ENCODE measurements at places on chromosomes 13 and 19.
A peak's percentile ranks its signal among the peaks of the same experiment; 100 is the strongest.

GRCh38 chr19:34925278-34925855, 1.3 kb upstream of the ZNF30 start:
- no peak for DNase-seq

- no peak for DNase-seq
Measured at GRCh38 chr13:79011179-79011578, 352.2 kb upstream of the OBI1 start.

- peak; percentile 34 for DNase-seq
Measured at GRCh38 chr13:59677966-59678814, 485.5 kb downstream of the DIAPH3 start.

DNA sequence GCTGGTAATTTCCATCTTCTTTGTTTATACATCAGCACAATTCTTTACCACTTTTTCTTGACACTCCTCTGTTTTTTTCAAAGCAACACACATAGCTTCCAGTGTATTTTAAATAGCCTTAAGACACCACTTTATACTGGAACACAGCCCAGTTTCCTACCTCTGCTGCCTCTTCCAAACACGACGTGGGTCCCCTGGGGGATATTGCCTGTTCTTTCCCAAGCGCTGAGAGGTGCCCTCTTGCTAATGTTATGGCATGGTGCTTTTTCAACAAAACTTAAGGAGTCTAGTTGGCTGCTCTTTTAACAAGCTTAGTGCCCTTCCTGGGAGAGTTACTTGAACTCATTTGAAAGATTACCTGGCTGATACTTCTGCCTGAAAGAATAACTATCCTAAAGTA, 112.7 kb downstream of the OLFM4 start:
- no peak for DNase-seq

DNA sequence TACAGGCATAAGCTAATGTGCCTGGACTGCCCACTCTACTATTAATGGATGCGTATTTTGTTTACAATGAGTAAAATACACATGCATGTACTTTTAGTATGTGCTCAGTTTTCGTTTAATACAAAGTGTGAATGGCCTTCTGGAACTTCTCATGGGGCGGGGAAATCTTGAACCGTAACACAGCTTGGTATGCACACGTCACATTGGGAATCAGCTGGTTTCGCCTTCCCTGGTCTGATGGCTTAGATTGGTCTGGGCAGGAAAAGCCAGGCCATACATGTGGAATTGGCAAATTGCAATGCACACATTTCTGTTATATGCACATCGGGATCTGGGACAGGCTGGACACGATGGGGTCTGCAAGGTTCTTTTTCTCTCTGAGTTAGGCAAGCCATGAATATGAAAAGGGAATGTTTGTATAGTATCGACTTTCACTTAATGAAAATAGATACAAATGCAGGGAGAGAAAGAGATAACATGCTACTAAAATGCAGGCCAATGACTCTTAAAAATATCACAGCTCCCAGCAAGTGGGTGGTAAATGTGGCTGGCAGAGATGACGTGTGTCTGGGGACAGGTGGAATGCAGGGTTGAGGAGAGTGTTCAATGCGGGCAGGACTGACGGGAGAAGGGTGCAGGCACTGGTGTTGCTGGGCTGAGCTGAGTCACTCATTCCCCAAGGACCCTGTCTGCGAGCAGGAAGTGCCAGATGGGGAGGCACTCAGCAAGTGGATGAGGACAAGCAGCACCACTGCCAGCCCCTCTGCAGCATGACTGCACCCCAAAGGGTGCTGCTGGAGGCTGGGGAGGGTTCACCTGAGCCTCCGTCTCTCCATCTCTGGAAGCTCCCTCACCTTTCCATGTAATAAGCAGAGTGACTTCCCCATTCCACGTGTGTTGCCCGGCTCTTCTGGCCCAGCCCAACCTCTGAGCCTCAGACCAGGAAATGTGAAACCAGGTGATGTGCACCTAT, 204.0 kb upstream of the GPR12 start:
- DNase-seq: no peak

- DNase-seq: no peak
Measured at GRCh38 chr13:77891041-77891440, 27.6 kb downstream of the EDNRB start.

- no peak for DNase-seq
Measured at GRCh38 chr19:48346191-48346590, 17.5 kb downstream of the TMEM143 start.

DNA sequence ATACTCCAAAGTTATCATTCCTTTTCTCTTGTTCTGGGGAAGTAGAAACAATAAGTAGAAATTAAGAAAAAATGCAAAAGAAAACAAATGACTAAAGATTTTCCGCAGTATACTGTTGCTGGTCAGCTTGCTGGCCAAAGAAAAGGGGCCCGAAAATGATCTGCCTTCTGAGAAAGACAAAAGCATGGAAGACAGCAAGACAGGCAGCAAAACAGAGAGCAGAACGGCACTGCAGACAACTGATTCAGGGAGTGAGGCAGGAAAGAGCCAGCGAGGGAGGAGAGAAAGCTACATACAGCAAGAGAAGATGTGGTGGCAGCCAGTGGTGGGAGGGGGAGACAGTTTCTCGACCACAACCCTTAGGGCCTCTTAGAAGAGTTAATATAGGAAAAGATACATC, 5.3 kb upstream of the DOCK9 start:
- no peak for DNase-seq

GRCh38 chr19:13705928-13706447, 58.3 kb upstream of the MRI1 start:
- no peak for DNase-seq

DNA sequence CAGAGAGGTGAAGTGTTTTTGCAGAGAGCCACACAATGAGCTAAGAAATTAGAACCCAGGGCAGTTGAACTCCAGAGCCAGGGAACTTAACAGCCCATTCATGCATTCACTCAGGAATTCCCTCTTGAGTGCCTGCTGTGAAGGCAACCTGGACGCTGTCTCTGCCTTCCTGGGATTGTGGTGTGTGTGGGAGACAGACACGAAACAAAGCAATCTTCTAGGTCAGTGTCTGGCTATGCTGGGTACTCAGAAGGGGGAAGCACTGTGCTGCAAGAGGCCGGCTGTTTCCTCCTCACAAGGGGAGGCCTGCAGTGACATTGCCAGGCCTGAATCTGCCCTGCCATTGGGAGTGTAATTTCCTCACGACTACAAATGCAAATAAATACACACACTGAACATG, 9.7 kb downstream of the BCKDHA start:
- no peak for DNase-seq
